C1 segment of cervical spinal cord (tissue), 14 donors: ENCODE measurements at places on chromosomes 1 and 21.

DNA sequence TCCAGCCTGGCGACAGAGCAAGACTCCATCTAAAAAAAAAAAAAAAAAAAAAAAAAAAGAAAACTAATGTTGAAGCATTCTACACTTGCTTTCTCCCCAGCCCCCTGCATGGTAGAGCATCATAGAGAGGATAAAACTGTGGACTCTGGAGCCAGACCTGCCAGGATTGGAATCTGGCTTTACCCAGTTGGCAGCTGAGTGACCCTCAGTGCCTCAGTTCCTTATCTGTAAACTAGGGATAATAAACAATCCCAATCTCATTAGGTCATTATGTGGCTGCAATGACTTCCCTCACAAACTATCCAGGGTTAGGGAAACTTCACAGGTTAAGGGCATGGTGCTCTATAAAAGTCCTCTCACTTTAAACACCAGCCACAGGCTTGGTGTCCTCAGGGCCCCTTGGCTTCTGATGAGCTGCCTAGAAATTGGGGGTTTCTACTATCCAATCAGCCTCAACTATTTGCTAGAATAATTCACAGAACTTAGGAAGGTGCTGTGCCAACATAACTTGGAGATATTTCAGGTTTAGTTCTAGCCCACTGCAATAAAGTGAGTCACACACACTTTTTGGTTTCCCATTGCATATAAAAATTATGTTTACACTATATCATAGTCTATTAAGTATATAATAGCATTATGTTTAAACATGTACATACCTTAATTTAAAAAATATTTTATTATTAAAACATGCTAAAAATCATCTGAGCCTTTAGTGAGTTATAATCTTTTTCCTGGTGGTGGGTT is 180.5 kb upstream of the B3GALT2 start:
- DNase-seq, result no peak

- peak; percentile 70 for DNase-seq
These were observed 334.4 kb downstream of the SRGAP2C start for GRCh38 chr1:121519042-121519755.

DNA sequence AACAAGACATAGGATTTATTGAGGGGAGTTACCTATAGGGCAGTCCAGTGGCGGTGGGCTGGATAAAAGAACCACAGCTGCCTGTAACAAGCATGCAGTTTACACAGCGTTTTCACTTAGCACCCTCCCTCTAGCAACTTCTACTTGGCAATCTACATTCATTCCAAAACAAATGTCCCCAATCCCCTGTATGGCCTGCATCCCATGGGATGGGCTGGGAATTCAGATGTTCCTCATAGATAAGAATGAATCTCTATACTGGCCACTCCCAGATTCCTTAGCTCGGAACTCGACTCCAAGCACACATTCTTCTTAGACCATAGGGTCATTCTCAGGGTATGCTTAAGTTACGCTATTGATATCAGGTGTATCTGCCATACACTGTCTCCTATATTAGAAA is 33.3 kb downstream of the PCP4 start:
- DNase-seq, result no peak

GRCh38 chr21:36692114-36692834 is 6.6 kb upstream of the SIM2 start:
- no peak for DNase-seq

- no peak for DNase-seq
These were observed 5.0 kb upstream of the ZBTB48 start for GRCh38 chr1:6574818-6575217.

DNA sequence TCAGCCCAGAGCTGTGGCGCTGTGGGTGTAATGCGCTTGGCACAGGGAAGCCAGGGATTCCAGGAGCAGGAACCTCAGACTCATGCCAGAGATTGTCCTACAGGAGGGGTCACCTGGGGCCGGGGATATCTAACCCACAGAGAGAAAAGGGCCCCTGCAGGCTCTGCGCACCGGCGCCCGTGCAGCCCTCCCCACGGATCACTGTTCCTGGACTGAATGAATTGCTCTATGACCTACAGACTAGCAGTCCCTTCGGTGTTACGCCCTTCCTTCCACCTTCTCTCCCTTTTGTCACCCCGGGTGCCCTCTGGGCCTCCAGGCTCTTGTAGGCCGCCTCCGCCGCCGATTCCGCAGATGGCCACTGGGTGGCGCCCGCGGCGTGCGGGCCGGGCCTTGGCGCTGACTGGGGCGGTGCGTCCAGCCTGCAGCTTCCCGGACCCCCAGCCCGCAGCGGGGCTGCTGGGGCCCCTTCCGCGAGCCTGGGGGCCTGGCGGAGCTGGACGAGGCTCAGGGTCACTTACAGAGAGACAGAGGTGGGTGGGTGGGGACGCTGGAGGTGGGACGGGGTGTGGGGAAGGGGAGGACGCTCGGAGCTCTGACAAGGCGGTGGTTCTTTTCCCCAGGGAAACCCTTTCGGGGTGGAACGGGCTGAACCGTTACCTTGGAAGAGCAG is 101.3 kb downstream of the IER5 start:
- no peak for DNase-seq

DNA sequence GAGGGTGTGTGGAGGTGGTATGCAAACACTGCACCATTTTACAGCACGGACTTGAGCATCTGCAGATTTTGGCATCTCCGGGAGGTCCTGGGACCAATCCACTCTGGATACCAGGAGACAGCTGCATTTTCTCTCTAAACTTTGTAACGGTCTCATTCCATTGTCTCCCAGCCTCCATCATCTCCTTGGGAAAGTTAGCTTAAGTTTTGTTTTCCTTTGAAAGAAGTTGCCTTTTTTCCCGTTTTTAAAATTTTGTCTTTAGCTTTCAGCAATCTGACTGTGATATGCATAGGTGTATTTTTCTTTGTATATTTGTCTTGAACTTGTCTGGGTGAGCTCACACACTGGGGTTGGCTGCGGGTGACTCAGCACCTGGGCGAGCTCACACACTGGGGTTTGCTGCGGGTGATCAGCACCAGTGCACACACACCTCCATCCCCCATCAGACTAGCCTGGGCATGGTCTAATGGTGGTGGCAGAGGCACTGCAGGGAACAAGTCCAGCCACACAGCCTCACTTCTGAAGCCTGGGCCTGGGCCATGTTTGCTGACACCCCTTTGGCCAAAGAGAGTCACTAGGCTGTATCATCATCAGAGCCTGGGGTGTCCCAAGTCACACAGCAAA is 32.1 kb upstream of the COL18A1 start:
- no peak for DNase-seq

- DNase-seq, result no peak
These were observed 356.3 kb upstream of the PRMT6 start for GRCh38 chr1:106700211-106700610.

- DNase-seq, result no peak
These were observed 5.7 kb upstream of the ABCA4 start for GRCh38 chr1:94126651-94127050.

DNA sequence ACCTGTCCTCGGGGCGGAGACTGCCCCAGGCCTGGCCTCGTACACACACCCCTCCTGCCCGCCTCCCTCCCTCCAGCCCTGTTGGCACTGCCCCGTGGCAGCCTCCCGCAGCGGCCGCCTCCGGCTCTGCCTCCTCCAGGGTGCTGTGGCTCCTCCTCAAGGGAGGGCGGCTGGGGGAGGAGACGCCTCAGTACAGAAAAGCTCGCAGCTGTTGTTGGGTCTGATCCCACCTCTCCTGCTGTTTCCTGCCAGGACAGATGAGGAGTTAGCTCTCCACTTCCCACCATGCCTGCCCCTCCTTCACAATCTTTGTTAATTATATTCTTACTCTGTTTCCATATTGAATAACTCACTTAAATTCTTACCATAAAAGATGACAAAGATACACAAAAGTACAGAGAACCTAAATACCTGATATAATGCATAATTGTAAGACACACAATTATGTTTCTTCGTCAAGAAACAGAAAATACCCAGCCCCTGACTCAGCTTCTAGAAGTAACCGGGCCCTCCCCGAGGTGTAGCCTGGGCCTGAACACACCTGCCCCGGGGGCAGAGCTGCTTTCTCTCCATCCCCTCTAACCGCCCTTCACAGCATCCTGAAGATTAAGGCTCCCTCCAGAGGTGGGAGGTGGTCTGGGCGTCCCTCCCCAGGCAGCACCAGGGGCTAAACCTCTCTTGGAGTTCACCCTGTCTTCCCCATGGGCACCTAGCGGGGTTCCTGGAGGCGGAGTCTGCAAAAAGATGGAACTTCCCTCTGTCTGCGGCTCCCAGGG is 30.6 kb upstream of the COL6A1 start:
- DNase-seq, result no peak

DNA sequence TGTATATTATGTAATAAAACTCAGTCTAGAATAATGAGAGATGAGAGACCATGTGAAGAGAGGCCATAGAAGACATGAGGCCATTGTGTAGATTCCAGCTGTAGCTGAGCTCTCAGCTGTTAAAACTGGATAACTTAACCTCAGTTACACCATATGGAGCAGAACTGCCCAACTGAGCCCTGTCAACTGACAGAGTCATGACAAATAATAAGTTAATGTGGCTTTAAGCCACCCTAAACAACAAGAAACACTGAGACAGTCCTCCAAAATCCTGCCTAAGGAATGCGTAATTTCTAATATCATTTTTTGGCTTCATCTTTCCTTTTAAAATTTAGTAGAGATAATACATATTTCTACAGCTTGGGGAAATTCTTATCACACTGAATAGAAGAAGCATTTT is 580.0 kb upstream of the RGS18 start:
- DNase-seq, result no peak

GRCh38 chr1:179175011-179175841 is 54.3 kb downstream of the ABL2 start:
- peak; percentile 54 for DNase-seq

GRCh38 chr1:55669293-55669692 is 454.1 kb upstream of the USP24 start:
- DNase-seq, result no peak

DNA sequence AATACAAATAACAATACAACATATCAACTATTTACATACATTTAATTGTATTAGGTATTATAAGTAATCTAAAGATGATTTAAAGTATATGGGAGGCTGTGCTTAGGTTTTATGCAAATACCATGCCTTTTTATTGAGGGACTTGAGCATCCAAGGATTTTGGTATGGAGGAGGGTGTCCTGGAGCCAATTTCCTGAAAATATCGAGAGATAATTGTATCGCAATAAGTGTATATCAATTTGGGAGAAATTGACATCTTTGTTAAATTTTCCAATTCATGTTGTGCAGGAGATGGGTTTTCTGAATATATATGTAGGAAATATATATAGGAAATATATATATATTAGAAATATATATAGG is 63.5 kb downstream of the ATP1A1 start:
- no peak for DNase-seq

- no peak for DNase-seq
These were observed 10.0 kb downstream of the TTF2 start for GRCh38 chr1:117070124-117070523.

- no peak for DNase-seq
These were observed 68.6 kb downstream of the NOS1AP start for GRCh38 chr1:162138112-162138511.

DNA sequence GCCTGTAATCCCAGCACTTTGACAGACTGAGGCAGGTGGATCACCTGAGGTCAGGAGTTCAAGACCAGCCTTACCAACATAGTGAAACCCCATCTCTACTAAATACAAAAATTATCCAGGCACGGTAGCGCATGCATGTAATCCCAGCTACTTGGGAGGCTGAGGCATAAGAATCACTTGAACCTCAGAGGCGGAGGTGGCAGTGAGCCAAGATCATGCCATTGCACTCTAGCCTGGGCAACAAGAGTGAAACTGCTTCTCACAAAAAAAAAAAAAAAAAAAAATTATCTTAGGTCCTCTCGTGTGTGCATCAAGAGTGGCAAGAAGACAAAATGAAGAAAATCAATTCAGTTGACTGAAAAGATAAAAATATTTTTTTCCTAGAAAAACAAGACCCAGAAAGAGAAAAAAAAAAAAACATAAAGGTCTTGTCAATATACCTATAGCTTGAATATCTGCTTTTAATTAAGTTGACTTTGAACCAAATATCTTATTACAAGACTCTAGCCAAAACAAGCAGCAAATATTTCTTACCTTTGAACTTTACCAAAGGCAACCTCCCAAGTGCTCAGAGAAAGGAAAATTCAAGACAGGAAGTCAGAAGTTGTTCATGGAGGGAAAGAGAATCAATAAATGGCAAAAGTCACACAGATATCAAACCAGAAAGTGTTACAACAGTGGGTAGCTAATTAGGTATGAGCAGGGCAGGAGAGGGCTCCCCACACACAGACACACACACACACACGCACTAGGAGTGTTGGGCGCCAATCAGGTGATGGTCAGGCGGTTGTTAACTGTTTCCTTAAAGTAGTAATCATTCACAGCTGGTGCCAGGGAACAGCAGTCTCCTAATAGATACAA is 29.6 kb downstream of the ITLN2 start:
- DNase-seq, result no peak

DNA sequence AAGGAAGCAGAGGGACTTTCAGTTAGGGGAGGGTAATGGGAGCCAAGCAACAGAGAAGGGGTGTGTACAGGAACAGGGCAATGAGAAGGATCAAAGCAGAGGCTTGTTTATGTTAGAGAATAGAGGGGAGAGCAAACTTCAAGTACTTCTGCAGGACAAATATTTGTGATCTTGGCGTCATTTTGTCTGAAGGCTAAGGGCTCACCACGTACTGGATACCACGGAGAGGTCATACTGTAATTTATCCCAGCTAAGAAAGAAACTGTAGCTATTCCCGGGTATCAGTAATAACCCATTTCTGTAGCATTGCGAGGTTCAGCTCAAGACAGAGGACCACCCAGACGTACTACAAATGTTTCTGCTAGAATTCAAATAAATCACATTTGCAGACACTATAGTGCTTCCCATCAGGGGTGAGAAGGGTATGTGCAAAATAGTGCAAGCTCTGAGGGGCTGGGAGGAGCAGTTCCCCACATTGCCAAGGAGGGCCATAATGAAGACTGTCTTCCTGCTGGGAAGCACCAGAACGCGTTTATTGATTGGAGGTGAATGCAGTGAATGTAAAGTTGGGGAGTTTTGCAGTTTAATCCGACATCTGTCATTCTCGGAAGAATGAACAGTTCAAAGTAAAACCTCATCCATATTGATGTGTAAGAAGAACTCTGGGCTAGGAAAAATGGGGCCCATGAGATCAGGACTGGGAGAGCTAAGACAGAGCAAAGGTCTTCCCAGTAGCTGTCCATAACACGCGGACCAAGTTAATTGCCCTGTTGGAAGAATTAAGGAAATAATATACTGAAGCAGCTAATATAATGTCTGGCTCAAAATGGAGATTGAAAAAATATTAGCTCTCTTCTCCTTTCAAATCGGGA is 136.9 kb downstream of the RWDD3 start:
- DNase-seq, result no peak
